CD8-positive, alpha-beta T cell (primary cell): ENCODE measurements at places on chromosomes 1 and 21. TPM values are rescaled to one million over a fixed set of nuclear protein-coding genes. Genes with fewer than 3 reads are reported as not detected.

- DNase-seq, result no peak
Measured at GRCh38 chr1:67227196-67227595, 60.9 kb downstream of the IL23R start.

DNA sequence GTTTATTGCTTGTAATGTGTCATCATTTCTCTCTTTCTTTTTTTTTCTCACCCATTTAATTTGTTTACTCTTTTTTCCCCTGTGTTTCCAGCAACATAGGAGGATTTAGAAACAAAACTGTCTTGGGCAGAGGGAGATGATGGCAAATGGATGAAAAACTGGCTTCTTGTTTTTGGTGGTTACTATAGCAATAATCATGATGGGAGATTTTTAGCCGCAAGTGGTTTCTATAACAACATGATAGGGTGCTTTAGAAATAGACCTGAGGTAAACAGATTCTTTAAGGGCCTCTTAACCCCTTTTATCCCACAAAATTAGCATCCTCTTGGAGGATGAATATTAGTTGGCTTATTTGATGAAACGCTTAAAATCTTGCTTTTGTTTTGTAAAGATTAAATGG, 51.6 kb downstream of the CRB1 start:
- no peak for DNase-seq

Gene SUSD4
- total RNA-seq, result 2.2 TPM

- DNase-seq, result no peak
Measured at GRCh38 chr1:66731170-66731865, 20.9 kb upstream of the DYNLT5 start.

GRCh38 chr1:34858901-34859445, 576 bp downstream of the SMIM12 start:
- no peak for DNase-seq

Gene BCAN
- total RNA-seq, result not detected

- DNase-seq, result peak; percentile 17
Measured at GRCh38 chr1:206921772-206922265, at the start of gene FCMR. Gene FCMR (minus strand): TSS chr1:206921941. CDS start chr1:206921854, 87 bp downstream.
